H1 (cell line): ENCODE measurements at places on chromosomes 13 and 19. TPM values are rescaled to one million over a fixed set of nuclear protein-coding genes. Genes with fewer than 3 reads are reported as not detected.
A peak's percentile ranks its signal among the peaks of the same experiment; 100 is the strongest.

Gene ZNF536
- 0.09 and 0.33 TPM in 2 replicates for total RNA-seq

DNA sequence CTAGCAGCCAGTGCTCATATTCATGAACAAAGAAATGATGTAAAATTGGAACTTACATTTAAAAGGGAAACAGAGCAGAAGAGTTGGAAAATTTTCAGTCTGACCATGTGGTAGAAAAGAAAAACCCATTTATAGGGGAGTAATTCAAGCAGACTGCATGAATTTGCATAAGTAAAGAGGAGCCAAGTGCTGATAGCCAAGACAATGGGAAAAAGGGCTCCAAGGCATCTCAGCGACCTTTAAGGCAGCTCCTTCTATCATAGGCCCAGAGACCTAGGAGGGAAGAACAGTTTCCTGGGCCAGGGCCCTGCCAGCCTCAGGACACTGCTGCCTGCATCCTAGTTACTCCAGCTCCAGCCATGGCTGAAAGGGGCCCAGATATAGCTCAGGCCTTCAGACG, 7.5 kb downstream of the DNAJC3 start:
- DNase-seq = no peak

DNA sequence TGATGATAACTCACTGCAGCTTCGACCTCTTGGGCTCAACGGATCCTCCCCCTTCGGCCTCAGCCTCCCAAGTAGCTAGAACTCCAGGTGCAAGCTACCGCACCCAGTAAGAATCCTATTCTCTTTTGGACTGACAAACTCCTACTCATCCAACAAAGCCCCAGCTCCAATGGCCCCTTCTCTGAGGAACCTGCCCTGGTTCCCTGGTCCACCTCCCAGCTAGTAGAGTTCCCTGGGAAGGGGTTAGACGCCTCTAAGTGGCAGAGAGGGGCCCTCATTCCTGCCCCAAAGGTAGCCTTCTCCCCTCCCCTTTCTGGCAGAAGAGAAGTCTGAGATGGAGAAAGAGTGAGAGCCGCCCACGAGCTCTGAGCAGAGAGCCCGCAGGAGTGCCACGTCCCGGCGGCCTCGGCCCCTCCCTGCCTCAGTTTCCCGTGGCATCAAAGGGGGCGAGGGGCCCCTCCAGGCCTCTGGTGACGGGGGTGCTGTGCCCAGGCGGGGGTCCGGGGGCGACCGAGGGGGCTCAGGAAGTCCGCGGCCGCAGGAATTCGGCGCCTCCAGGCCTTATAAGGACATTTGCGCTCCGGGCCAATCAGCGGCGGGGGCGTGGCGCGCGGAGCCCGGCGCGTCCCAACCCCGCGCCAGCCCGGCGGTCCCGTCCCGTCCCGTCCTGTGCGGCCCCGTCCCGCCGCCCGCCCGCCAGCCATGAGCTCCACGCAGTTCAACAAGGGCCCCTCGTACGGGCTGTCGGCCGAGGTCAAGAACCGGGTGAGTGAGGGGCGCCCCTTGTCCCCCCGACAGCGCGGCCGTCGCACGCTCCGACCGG, at the start of gene CNN2:
TSS of gene CNN2 (plus strand) at position 649 of the 823 bp plus-strand sequence. CDS start at position 703, 54 bp downstream.
- peak; percentile 92 for DNase-seq

DNA sequence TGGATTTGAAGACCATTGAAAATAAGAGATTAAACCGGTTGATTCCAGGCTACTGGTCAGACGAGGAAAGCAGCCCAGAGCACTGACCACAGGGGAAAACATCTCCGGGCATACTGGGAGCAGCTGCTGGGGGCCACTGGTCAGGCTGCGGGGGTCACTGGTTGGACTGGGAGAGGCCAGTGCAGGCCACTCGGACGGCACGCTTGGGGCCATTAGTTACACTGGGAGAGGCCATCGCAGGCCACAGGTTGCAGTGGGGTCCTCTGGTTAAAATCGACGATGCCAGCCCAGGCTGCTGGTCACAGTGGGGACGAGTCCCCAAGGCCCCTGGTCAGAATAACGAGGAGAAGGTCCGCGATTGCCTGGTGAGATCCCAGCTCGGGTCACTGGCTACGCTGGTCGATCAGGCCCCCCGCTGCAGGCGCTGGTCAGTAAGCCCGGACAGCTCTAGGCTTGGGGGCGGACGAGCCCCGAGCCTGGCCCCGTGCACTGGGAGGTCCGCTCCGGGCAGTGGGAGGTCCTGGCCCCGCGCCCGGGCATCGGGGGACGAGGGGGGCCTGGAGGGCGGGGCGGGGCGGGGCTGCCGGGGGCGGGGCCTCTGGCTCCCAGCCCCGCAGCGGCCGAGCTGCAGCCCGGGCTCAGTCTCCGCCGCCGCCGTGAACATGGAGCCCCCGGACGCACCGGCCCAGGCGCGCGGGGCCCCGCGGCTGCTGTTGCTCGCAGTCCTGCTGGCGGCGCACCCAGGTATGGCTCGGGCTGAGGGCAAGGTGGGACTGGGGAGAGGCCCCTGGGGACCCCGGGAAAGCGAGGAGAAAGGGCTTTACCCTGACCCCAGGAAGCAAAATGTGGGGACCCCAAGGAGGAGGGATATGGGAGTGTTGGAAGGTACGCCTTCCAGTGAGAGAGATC, at the start of gene BCAM:
TSS of gene BCAM (plus strand) at position 641 of the 909 bp plus-strand sequence. CDS start at position 663, 22 bp downstream.
- DNase-seq = peak; percentile 87

GRCh38 chr19:55691561-55692481, 16.8 kb downstream of the EPN1 start:
- DNase-seq = no peak

Gene LGALS4
- total RNA-seq = 0.37 and 0.54 TPM in 2 replicates

DNA sequence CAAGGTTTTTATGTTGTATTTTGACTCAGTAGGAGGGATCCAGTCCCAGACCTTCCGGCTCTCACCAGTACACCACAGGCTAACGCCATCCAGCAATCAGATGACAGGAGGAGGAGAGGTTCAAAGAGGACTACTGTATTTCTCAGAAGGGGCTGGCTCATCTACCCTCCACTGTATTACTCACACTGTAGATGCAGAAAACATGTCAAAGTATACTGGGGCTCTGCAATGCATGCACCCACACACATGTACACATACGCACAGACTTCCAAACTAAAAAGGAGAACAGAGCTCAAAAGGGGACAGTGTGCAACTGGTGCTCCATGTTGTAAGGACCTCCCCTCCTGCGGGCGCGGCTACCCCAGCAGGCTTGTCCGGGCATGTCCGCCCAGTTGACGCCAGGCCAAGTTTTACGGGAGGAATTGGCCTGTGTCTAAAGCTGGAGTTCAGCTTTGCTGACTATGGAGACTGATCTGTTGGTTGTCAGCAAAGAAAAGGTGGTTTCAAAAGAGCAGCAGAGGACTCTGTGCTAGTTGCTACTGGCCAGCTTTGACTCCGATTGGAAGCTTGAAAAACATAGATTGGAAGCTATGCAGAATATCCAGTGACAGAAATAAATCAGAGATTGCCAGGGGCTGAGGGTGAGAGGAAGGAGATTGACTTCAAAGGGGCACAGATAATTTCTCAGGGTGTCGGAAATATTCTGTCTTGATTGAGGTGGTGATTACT, 314.2 kb downstream of the DLEU7 start:
- no peak for DNase-seq

DNA sequence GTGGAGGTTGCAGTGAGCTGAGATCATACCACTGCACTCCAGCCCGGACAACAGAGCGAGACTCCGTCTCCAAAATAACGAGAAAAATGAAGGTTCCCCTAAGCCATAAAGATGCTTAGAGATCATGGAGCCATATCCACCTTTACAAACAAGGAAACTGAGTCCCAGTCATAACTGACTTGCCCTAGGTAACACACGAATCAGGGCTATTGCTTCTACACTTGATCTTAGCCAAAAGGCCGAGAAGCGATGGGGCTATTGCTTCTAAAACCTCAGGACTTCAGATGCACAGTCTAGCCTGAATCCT, 3.2 kb downstream of the DBP start:
- no peak for DNase-seq
